ENCODE measurements at places on chromosomes 1 and 21. TPM values are rescaled to one million over a fixed set of nuclear protein-coding genes. Genes with fewer than 3 reads are reported as not detected.

The ESRRG gene
- polyA plus RNA-seq, result 4.4 TPM

The LCE1D gene
- polyA plus RNA-seq, result not detected

GRCh38 chr1:79777481-79778219 is 771.1 kb upstream of the ADGRL4 start:
- DNase-seq, result no peak

GRCh38 chr21:27277110-27277509 is 310.2 kb upstream of the ADAMTS5 start:
- no peak for DNase-seq

DNA sequence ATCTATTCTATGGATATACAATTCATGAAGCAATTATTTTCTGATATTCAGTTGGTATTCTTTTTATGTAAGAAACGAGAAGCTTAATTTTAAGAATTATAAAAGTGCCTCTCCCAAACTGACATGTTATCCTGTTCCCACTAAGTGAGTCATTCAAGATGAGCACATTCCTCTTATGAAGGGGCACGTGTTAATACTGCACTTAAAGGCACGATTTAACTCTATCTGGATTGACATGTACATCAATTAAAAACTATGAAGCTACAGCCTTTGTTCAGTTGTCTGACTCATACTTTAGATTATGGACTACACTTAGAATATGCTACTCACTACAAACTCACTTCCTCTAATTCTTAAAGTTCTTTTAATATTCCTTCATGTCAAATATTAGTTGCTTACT is 111.6 kb downstream of the CYYR1 start:
- DNase-seq, result no peak

- DNase-seq, result peak; percentile 85
Measured at GRCh38 chr1:216221260-216221700, 202.0 kb downstream of the USH2A start.

- DNase-seq, result no peak
Measured at GRCh38 chr1:198630863-198631262, 8.0 kb upstream of the PTPRC start.

DNA sequence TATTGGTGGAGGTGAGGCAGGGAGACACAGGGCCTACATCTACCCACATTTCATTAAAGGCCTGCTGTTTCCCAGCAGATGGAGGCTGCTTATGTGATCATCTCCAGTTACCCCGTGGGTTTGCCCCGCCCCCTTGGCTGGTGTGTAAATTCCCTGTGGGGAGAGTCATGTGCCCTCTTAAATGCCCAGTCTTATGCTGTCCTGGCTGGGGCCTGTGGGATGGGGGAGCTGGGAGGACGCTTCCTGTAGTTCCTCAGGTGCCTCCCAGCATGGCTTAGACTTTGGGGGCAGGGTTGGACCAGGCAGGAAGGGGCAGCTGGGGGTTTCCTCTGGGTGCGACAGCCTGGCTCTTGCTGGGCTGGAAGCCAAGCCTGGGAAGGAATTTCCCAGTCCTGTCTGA is 15.5 kb upstream of the CITED4 start:
- peak; percentile 56 for DNase-seq
